ENCODE measurements at places on chromosomes 2 and 18.

- DNase-seq: no peak
Measured at GRCh38 chr2:230924092-230924469, 961 bp downstream of the GPR55 start.

DNA sequence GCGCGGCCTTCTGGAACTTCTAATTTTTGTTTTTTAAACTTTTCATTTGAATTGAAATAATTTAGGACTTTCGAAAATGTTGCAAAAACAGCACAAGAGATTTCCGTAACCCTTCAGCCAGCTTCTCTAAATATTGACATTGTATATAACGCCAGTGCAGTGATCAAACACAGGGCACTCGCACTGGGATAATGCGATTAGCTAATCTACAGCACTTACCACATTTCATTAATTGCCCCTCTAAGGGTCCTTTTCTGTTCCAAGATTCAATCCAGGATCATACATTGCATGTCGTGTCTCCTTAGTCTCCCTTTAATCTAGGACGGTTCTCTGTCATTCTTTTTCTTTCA is 343 bp upstream of the CD302 start:
- no peak for DNase-seq

GRCh38 chr2:122031544-122032263 is 276.3 kb downstream of the TSN start:
- peak; percentile 45 for DNase-seq

GRCh38 chr2:55923091-55923981 is at the start of gene EFEMP1:
EFEMP1 (minus strand) TSS chr2:55923782; CDS start chr2:55922440, 1,342 bp downstream.
- peak; percentile 73 for DNase-seq

DNA sequence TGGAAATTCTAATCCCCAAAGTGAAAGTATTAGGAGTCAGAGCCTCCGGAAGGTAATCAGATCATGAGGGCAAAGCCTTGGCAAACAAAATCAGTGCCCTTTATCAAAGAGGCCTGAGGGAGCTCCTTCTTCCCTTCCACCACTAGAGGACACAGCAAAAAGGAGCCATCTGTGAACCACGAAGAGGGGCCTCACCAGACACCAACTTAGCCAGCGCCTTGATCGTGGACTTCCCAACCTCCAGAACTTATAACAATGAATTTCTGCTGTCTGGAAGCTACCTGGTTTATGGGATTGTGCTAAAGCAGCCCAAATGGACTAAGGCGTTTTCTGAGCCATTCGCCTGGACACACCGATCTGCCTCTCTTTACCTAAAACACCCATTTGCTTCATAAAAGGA is 133.1 kb downstream of the EIPR1 start:
- no peak for DNase-seq

- peak; percentile 83 for DNase-seq
Measured at GRCh38 chr2:216683846-216684245, 11.5 kb downstream of the IGFBP5 start.

DNA sequence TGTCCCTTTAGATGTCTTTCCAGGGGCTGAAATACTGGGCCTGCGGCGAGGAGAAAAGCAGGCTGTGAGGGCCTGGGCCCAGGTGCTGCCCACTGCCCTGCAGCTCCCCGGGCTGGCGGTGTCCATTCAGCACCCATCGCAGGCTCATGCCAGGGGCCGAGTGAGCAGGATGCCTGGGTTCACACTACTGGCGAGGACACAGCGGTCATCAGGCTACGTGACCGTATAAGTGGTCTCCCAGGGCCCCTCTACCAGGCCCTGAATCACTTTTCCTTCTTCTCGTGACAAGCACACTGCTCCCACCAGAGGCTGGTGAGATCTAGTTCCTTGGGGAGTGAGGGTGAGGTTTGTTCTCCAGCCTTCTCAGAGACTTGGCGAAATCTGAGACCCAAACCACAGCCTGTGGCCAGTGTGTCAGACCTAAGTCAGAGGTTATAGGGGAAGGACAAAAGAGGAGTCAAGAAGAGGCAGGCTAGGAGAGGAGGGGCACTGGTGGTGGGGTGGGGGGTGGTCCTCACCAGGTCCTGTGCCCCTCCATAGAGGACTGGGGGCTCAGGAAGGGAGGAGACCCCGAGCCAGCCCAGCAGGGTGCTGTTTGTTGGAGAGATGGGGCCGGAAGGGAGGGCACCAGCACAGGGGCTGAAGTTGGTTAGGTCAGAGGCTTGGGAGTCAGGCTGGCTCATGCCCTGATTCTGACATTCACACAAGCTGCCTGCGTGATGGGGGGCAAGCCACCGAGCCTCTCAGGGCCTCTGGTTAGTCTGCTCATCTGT is 6.6 kb upstream of the SEMA4C start:
- no peak for DNase-seq

DNA sequence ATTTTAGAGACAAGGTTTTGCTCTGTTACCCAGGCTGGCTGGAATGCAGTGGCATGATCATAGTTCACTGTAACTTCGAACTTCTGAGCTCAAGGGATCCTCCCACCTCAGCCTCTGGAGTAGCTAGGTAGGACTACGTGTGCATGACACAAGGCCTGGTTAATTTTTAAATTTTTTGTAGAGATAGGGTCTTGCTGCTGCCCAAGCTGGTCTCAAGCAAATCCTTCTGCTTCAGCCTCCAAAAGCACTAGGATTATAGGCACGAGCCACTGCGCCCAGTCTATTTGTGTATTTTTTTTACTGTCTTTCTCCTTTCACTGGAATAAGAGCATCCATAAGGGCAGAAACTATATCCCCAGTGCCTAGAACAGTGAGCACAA is 89.3 kb downstream of the PLEKHM3 start:
- DNase-seq: no peak

GRCh38 chr2:127388423-127389164 is 819 bp upstream of the MAP3K2 start:
- no peak for DNase-seq

- DNase-seq: no peak
Measured at GRCh38 chr2:62178741-62179271, 17.1 kb upstream of the B3GNT2 start.

GRCh38 chr2:187502467-187502866 is 51.8 kb downstream of the TFPI start:
- DNase-seq: no peak

DNA sequence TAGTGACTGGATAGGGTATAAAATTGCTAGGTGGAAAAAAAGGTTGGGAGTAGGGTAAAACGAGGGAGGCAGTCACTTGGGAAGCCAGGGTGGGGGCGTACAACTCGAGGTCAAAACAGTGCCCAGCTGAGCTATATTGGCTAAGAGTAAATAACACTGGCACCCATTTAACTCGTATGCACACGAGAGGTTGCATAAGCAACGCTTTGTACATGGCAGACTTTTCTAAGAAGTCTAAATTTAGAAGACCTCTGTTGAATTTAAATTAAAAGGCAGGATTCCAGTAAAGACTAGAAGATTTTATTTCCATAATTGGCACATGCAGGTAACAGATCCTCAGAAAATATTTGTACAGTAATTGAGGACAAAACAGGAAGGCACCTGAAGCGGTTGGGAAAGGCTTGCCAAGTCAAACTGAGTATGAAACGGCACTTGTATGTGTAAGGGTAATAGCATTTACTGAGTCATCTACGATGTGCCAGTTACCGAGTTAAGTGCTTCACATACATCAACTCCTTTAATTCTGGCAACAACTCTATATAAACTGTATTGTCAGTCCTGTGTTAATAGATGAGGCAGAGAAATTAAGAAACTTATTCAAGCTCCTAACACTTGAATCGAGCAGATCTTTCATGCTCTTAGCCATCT is 1.4 kb upstream of the MALT1 start:
- DNase-seq: peak; percentile 84

- no peak for DNase-seq
Measured at GRCh38 chr2:241177526-241178334, 10.7 kb upstream of the ANO7 start.

- DNase-seq: no peak
Measured at GRCh38 chr18:50138181-50139064, 56.5 kb downstream of the MYO5B start.
